Activated naive CD8-positive, alpha-beta T cell treated with anti-CD3 and anti-CD28 coated beads, Interleukin-2, amount 10 ng/mL, durations not matched to agents 7 days and 5 days (primary cell): ENCODE measurements at places on chromosomes 5 and 9. TPM values are rescaled to one million over a fixed set of nuclear protein-coding genes. Genes with fewer than 3 reads are reported as not detected.

SLC24A2 gene
- not detected for total RNA-seq

GNA14 gene
- not detected for total RNA-seq

OBP2B gene
- not detected for total RNA-seq

FBXL7 gene
- total RNA-seq, result not detected

SLC46A2 gene
- not detected for total RNA-seq

CNTFR gene
- total RNA-seq, result not detected

IFNA13 gene
- not detected for total RNA-seq

CCNI2 gene
- total RNA-seq, result 8.9 TPM

HTR4 gene
- not detected for total RNA-seq

SLC45A2 gene
- total RNA-seq, result not detected

PCDHGA1 gene
- total RNA-seq, result 0.11 TPM

FNIP1 gene
- 31.7 TPM for total RNA-seq

GABRA6 gene
- total RNA-seq, result not detected

PTPN3 gene
- not detected for total RNA-seq

SLC6A18 gene
- total RNA-seq, result not detected

CCNJL gene
- total RNA-seq, result 0.17 TPM
